CD8-positive, alpha-beta memory T cell (primary cell): ENCODE measurements at places on chromosomes 3 and 15. TPM values are rescaled to one million over a fixed set of nuclear protein-coding genes. Genes with fewer than 3 reads are reported as not detected.

Gene SPATA12
- not detected for total RNA-seq

Gene NEDD4
- total RNA-seq: 8.2 TPM

Gene HTR3E
- total RNA-seq: not detected

- DNase-seq: no peak
These were observed 77.9 kb downstream of the RPN1 start for GRCh38 chr3:128572644-128573105.

DNA sequence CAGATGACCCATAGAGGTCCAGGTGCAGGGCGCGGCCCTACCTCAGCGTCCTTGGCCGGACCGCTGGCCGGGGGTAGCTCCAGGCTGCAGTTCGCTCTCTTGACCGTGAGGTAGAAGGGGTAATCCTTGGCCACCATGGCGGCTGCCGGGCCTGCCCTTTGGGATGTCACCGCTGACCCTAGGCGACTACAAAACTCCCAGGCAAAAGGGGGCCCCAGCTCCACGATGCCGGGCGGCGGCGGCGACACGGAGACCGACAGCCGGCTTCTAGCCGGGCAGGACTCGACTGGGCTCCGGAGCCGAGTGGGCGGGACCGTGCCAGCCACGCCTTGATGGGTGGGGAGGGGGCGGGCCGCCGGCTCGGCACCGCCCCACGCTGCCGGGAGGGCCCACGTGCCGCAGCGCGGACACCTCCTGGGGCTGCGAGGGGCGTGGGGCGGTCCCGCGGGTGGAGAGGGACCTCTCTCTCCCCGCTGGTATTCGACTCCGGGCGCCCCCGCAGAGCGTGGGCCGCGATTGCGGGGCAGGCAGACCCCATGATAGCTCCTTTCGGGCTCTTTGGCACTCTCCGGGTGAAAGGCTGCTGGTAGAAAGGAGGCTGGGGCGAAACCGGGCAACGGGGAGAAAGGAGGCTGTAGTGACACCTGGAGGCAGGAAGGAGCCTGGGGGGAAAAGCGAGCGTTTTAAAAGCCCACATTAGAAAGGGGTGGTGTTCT is at the start of gene ARHGEF3:
TSS of gene ARHGEF3 (minus strand) at position 288 of the 716 bp plus-strand sequence. CDS start at position 137, 151 bp downstream.
- DNase-seq: peak; percentile 87
